Cardiac septum (tissue), 1 donor: ENCODE measurements at places on chromosomes 2 and 18. TPM values are rescaled to one million over a fixed set of nuclear protein-coding genes. Genes with fewer than 3 reads are reported as not detected.

Gene UBR3
- 87.5 TPM for total RNA-seq

Gene TUBA4A
- total RNA-seq = 164 TPM

Gene ALLC
- not detected for total RNA-seq

- DNase-seq = no peak
These were observed 107.3 kb downstream of the TANC1 start for GRCh38 chr2:159075727-159076126.

GRCh38 chr2:237723602-237724001 is 75.0 kb upstream of the RBM44 start:
- DNase-seq = peak; percentile 74

DNA sequence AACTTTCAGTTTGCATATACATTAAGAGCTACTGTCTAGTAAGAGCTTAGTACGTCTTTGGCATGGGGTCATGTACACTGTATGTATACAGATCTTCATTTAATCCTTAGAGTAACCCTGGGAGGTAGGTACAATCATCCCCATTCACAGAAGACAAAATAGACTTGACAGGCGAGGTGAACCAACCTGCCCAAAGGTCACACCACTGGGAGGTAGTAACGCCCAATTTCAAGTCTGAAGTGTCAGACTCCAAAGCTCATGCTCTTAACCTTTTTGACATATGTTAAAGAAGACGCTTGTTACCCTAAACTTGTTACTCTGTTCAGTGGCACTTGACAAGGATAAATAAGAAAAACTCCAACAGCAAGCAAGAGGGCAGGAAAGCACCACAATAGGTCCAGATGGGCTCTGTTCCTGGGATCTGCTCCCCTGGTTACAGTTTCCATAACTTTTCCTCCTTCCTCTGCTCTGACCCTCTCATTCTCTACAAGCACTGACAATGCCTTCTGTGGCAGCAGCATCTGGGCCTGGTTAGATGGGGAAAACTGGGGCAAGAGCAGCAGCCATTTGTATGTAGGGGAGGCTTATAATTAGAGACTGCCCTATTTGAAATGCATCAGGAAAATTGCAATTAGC is 64.7 kb upstream of the SERTAD2 start:
- no peak for DNase-seq

DNA sequence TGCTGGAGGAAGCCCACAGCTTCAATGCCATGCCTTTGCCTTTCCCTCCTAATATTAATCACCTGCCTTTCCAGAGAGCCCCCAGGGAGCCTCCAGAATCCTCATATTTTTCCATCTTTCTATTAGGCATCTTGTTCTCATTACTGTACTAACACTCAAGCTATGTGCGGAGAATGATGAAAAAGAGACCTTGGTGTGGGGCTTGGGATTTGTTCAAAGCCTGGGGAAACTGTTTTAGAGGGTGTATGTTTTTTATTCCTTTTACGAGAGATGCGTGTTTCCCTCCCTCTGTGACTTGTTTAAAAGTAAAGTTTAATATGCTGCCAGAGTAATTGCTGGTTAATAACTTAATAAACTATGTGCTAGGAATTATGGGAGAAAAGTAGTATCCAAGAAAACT is 102.4 kb upstream of the ZFP36L2 start:
- DNase-seq = no peak

GRCh38 chr2:37721201-37721560 is 49.7 kb upstream of the CDC42EP3 start:
- no peak for DNase-seq

- DNase-seq = peak; percentile 14
These were observed 145.6 kb downstream of the HDAC4 start for GRCh38 chr2:239255218-239255617.

GRCh38 chr2:158559252-158559651 is 102.5 kb downstream of the PKP4 start:
- DNase-seq = no peak
